SW 1271 (cell line): ENCODE measurements at places on chromosomes 7 and 10.

- peak; percentile 81 for DNase-seq
Measured at GRCh38 chr7:23277359-23277989, 21.7 kb upstream of the MALSU1 start.

DNA sequence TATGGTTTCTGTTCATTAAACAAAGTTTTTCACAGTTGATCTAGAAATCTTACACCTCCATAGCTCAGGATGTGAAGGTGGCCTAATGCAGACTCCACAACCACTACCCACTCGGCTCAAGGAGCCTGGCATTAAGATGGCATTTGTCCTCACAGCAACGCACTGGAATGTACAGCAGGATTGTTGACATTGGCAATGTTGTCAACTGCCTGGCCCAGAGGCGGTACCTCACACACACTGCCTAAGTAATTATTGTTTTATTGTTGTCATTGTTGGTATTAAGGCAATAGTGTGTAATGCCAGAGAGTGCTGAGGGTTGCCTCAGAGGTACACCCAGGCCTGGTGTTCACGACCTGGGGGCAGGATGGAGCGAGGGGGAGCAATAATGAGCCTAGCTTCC, 38.3 kb downstream of the LRRC18 start:
- DNase-seq, result no peak

- DNase-seq, result no peak
Measured at GRCh38 chr7:130632111-130632510, 36.4 kb downstream of the COPG2 start.

DNA sequence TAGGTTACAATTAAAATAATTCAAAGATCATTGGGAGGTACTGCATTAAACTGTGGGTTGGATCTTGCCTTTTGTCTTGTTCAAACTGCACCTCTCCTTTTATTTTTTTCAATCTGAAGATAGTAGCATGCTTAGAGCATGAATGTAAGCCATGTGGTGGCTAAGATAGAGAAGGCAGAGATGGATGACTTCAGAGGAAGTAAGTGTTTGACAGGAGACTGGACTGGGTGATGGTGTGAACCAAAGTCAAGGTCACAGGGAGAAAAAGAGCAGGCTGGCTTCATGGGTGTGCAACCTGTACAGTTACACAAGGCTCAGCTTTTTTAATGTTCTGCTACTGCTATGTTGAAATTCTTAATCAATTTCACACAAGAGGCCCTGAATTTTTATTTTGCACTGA, 85.6 kb downstream of the ZEB1 start:
- DNase-seq, result no peak

DNA sequence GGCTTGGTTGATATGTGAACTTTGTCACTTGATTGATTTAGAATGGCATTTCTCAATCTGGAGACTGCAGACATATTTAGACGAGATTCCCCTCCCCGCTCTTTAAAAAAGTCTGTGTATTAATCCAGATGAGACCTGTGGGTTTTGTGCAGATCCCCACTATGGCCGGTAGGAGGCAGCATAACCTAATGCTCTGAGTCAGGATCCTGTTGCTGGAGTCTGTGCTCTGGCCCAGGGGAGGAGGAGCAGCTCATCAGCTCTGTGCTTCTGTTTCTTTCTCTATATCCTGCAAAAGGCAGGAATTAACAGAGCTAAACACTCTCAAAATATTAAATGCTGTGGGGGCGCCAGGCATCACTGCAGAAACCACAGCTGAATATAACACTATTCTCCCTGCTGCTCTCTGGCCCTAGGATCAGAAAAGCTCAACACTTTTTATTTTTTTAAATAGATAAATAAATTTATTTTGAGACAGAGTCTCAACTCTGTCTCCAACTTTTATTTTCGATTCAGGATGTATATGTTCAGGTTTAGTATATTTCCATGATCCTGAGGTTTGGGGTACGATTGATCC, 23.9 kb upstream of the SEPHS1 start:
- DNase-seq, result peak; percentile 19
